ENCODE measurements at places on chromosomes 16 and 17.
A peak's percentile ranks its signal among the peaks of the same experiment; 100 is the strongest.

DNA sequence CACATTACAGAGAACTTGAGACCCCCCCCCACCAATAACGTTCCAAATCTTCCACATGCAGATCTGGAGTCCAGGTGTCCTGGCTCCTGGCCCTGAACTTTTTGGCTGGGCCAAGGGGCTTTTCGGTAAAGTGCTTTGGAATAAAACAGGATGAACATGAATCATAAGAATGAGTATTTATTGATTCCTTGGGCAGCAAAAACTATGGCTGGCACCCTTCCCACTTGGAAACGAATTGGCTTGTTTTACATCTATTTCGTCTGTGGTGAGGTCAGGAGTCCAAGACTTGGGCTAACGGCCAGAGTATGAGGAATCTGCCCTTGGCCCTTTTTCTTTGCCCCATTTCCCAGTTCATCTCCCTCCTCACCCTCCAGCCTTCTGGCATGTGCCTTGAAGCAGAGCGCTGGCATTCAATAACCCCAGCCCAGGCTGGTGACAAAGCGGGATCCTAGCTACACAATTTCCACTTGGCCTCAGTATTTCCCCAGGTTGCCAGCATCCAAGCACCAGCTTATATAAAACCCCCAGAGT is 4.1 kb upstream of the UBTF start:
- DNase-seq: peak; percentile 64

DNA sequence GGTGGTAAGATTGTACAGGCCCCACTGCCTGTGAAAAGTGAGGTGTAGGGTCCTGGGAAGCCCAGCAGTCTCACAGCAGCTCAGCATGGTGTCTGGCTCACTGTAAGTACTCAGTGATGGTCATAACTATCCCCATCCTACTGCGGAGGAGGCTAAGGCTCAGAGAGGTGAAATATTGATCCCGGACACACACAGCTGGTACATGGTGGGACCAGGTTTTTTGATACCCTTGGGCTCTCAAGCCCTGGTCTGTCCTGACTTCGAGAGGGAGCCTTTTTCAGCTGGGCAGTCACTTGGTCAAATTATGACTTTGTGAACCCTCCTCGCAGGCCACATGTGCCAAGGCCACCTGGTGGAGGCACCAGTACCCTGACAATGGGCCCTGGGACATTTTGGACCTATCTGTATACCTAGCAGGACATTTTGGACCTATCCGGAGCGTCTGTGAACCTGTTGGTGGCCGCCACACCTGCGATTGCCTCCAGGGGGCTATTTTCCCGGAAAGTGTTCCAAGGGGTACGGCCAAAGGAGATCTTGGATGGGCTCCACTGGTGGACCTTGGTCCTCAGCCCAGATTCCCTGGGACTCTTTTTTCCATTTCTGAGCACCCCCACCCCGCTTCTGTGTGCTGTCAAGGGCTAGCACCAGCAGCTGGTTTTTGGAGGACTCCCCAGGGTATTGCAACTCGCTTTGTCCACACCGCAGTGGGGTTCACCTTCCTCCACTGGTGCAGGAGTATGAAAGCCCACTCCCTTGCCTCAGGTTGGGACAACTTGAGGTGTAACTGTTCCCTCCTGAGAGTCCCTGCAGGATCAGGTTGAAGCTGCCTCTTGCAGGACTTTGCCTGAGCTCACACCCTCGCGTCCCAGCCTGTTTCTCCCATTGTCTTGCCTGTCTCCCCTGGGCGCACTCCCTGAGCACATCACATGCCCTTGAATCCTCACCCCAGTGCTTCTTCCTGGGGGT is 83.6 kb upstream of the NKD1 start:
- DNase-seq: no peak

- no peak for DNase-seq
Measured at GRCh38 chr17:4531988-4532736, 23.0 kb downstream of the MYBBP1A start.

DNA sequence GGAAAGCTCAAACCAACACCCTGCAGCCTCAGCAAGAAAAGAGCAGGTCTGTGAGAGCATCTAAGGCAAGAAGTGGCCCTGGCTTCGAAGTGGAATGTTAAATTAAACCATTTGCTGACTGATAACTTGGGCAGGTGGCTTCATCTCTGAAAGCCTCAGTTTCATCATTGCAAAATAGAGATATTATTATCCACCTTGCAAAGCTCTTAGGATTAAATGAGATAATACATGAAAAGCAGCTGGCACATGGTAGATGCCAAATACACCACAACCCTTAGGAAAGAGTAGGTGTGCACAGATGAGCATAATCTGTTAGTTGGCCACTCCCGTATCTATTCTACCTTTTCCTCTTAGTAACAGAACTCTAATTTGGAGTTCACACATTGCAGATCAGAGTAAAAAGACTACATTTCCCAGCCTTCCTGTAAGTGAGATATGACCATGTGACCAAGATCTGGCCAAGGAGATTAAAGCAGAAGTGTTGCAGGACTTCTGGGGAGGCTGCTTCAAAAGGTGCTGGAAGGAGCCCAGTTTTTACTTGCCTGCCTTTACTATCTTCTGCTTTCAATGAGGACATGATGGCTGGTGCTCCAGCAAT is 288.7 kb downstream of the SOX9 start:
- DNase-seq: no peak

DNA sequence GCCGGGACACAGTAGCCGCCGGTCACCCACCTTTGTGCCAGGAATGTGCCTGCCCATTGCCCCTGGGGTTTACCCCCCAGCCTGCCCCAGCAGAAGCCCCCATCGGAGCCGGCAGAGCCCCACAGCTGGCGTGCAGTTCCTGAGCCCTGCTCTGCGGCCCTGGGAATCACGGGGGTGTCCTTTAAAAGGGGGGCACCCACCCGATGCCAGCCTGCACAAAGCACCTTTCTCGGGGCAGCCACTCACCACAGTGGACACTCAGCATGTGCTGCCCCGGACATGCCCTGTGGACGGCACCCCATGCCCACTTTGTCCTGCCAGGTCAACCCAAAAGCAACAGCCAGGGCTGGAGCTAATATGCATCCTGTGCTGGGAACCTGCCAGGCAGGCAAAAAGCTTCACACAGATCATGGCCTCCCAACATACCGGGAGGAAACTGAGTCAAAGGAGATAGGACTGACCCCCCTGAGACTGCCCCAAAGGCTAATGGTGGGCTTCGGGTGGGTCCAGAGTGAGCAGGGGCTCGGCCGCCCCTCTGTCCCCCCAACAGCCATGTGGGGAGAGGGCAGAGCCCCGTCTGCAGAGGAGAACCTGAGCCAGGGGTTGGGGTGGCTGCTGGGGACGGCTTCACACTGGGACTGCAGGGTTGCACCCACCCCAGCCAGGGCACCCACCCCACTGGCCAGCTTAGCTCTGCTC is 45.8 kb upstream of the ZC3H18 start:
- no peak for DNase-seq

DNA sequence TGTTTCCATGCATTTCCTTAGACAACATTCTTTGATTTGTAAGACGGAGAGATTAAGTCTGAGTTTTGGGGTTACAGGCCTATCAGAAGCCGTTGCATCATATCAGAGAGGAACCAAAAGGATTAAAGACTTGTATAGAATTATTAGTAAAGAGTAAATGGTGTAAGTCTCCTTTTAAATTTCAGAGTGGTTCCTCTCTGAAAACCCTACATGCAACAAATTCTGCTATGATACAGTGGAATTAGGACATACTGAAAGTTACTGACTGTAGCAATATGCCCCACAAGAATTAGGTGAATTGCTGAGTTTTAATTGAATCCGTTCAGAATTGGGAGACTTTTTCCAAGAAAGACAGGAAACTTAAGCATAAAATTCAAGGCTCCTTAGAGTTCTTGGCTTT is 221.6 kb downstream of the FTO start:
- DNase-seq: no peak

DNA sequence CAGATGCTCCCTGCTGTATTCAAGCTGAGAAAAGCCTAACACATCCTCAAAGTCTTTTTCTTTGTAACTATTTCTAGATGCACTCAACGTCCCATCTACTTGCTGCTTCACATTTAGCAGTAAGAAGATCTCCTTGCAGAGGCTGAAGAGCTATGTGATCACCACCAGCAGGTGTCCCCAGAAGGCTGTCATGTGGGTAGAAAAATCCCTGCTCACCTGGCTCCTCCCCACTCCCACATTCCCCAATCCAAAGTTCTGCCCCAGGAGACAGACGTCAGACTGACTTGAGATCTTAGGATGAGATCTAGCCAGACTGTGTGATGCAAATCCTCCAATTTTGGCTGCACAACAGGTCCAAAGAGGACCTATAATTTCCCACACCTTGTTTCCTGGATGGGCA is 1.1 kb downstream of the CCL13 start:
- no peak for DNase-seq

DNA sequence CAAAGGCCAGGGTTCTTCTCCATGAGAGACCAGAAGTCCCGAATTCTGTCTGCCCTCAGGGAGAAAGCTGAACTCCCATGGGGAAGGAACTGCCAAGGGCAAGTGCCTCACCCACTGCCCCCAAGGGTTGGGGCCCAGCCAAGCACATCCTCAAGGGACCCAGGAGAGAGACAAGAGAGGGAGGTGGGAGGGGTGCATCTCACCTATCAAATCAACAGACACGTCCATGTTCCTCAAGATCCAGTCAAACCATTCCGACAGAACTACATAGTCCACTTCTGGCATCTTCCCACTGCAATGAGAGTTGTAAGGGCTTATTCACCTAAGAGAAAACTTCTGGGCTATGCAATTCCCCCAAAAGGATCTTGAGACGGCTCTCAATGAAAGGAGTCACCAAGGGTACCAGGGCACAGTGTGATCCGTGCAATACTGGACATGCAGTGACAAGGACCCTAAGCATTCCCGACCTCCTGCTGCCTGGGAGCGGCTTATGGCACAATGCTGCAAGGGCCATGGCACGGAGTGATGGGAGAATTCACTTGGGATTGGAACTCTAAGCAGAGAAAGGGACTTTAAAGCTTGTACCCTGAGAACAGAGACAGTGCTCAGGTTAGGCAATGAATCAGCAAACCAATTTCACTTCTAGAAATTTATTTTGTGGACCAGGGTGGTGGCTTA is 32.2 kb downstream of the TK2 start:
- DNase-seq: no peak

GRCh38 chr17:45427181-45427835 is 5.4 kb downstream of the ARHGAP27 start:
- peak; percentile 16 for DNase-seq

GRCh38 chr17:14748036-14748710 is 447.3 kb downstream of the HS3ST3B1 start:
- DNase-seq: no peak

GRCh38 chr17:79033741-79034501 is 10.0 kb downstream of the C1QTNF1 start:
- DNase-seq: peak; percentile 80

GRCh38 chr16:68066763-68067162 is 18.4 kb upstream of the NFATC3 start:
- no peak for DNase-seq

DNA sequence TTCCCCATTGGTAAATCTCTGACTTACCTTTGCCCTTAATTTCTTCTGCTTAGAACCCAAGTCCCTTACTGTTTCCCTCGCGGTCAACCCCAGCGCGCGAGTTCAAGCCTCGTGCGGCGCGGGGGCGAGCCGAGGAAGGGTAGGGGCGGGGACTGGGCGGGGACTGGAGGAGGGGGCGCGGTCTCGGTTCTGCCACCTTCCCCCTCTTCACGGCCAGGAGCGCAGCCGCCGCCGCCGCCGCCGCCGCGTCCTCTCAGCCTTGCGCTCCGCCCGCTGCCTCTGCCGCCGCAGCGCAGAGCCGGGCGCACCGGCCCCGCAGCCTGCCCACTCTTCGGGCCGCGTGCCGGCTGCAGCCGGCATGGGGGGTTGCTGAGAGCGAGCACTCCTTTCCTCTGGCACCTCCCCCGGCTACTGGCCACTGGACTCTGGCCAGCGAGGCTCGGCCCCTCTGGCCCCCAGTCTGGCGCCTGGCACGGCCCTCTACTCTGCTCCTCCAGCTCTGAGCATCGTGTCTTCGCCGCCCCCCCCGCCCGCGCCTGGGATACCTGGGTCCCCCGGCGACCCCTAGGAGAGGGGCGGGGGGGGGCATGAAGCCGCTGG is at the start of gene RAPGEFL1:
RAPGEFL1 (plus strand) TSS at position 196 of the 600 bp plus-strand sequence; CDS start at position 588, 392 bp downstream.
- DNase-seq: peak; percentile 84

DNA sequence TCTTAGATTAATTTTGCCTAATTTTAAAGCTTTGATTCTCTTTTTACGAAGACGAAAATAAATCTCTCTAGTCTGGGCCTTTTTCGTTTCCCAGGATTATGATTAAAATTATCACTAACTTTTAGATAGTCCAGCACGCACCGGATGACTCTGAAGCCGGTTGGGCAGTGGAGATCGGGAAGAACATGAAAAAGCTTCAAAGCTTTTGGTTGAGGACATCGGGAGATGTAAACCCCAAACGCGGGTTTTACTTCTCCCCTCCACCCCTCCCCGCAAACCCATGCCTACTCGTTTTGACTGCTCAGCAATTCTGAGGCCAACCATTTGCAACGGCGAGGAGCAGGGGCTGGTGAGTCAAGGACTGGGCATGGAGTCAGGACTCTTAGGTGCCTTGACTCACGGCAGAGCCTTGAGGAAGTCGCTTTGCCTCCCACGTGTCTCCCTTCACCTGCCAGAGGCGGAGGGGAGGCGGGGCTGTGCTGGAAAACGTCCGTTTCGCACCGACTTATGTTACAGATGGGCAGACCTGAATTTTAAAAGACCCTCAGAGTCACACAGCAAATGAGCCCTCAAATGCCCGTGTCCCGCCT is 989 bp upstream of the DUSP14 start:
- DNase-seq: peak; percentile 67

DNA sequence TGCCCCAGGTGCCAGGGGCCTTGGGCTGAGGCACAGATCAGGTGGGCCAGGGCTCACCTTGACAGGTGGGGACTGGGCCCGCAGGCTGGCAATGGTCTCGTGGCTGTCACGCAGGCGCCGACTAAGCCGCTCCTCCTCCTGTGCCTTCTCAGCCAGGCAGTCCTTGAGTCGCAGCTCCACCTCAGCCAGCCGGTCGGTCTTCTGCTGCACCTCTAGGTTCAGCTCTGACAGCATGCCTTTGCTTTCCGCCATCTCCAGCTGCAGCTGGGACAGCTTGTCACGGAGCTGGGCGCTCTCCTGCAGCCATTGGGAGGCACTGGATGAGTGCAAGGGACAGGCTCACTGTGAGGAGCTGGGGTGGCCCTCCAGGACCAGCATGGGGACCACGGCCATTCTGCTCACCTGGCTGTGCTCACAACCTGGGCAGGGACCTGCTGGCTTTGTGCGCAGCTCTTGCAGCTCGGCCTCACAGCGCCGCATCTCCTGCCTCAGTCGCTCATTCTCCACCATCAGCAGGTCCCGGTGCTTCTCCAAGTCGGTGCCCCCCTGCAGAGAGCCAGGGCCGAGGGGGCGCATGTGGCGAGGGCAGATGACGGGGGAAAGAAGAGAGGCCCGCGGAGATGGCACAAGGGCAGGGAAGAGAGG is 31.0 kb downstream of the KIFC3 start:
- DNase-seq: no peak

DNA sequence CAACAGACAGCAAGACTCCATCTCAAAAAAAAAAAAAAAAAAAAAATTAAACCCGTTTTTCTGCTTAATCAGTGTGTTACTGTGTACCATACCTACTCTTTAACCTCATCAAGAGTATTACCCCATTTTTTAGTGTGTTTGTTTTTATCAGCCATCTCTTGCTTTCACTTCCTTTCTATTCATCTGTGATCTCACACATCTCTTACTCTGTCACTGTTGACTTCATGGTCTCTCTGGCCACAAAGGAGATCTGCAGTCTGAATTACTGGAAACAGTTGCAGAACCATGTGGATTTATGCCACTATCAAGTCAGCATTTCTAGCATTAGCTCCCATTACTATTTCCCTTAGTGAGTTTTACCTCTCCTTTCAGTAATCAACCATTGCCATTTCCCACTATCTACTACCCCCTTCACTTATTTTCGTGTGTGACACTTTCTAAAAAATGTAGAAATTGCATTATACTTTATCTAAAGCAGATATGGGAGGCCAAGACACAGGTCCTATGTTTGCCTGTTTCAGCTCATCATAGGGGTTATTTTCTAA is 20.1 kb downstream of the NDEL1 start:
- DNase-seq: no peak

- no peak for DNase-seq
Measured at GRCh38 chr17:29043539-29044145, 701 bp downstream of the PIPOX start.
